Activated CD4-positive, alpha-beta T cell treated with anti-CD3 and anti-CD28 coated beads for 24 hours (primary cell): ENCODE measurements at places on chromosomes 5 and 9.

DNA sequence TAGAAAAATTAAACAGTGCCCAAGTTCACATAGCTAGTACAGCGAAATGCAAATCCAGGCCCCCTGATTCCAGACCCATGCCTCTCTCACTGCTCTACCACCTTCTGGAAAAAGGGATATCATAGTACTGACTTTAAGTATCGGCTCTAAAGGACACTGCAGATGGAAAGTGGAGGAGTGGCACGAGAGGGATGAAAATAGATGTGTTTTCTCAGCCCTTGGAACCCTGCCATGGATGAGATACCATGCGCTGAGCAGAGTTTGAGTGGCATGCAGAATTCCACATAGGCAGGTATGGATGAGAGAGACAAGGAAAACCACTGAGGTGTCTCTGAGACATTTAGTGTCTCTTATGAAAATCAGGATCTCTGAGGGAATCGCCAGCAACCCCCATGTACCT lies 18.8 kb downstream of the CKMT2 start:
- DNase-seq: no peak

- DNase-seq: no peak
These were observed 25.4 kb downstream of the OGN start for GRCh38 chr9:92378865-92379560.

GRCh38 chr5:143506836-143507552 lies 103.5 kb upstream of the NR3C1 start:
- DNase-seq: no peak

DNA sequence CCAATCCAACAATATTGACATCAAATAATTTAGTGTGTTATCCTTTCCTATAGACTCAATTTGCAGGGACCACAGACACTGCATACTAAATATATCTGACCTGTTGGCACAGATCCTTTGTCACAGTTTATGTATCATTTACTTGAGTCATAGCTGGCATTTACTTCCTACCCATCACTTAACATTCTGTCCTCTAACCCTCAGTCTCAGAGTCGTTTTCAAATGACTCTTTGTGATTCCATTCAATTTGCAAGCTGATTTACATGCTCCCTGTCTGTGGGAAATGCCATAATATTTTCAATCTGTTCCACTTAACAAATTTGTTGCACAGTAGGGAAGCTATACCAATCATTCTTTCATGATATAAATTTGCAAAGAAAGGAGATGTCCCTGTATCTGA lies 265.7 kb upstream of the EDIL3 start:
- DNase-seq: no peak

DNA sequence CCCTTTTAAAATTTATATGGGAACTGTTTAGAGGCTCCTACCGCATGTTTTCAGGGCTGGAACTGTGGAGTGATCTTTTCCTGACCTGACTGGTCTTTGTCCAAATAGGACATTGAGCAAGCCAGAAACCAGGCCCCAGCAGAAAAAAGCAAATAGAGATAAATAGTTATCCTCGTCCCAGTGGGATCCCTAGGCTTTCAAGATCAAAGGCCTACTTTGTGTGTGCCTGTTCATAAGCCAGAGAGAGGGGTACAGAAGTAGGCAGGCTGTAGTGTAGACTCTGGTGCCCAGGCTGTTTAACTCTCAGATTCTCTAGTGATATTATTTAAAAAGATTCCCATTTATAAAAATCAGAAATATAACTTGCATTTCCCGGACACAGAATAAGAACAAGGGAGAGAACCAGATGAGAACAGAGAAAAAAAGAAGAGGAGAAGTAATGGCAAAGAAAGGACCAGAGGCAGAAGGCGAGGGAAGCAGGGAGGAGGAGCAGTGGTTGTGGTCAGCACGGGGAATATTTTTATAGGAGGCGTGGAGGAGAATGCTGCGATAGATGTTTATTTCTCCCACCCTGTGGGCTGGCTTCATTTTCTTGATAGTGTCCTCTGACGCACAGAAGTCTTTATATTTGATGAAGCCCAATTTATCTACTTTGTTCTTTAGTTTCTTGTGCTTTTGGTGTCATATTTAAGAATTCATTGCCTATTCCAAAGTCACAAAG lies 101.2 kb downstream of the AOPEP start:
- DNase-seq: no peak

- no peak for DNase-seq
These were observed 2115.0 kb downstream of the MAT2B start for GRCh38 chr5:165620394-165620793.

- DNase-seq: no peak
These were observed 70.0 kb downstream of the GLDC start for GRCh38 chr9:6575324-6576034.

- DNase-seq: no peak
These were observed 232.1 kb upstream of the PIK3R1 start for GRCh38 chr5:67983251-67984110.

GRCh38 chr5:42715785-42716184 lies 40.8 kb upstream of the CCDC152 start:
- no peak for DNase-seq

GRCh38 chr9:8374471-8374870 lies 574.9 kb upstream of the DMAC1 start:
- DNase-seq: no peak

DNA sequence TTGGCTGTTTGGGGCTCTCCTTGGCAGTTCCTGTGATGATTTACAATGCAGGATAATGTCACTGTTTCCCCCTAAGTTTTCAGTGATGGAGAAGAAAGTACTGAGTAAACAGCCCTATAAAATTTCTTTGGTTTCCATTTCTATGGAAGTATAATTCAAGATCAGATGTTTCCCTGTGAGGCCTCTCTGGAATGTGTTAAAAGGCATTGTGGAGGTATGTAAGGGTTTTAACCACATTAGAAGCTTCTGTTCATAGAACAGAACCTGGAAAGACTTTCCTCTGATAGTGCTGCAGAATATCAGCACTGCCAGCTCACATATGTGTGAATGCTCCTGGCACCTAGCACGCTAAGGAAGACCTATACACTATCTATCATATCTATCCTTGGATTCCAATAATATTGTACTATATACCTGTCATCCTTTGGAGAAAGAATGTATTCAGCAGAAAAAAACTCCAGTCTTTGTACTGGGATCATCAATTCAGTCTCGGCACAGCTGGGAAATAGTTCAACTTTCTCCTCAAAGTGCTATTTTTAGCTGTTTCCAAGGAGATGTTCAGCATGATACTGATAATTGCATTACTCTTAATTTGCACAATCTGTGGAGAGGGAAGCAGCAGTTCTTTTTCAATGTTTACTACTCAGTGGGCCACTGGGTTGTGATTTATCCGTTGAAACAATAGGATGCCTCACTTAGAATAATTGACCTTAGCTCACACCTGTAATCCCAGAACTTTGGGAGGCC lies 21.9 kb downstream of the TTC1 start:
- no peak for DNase-seq

DNA sequence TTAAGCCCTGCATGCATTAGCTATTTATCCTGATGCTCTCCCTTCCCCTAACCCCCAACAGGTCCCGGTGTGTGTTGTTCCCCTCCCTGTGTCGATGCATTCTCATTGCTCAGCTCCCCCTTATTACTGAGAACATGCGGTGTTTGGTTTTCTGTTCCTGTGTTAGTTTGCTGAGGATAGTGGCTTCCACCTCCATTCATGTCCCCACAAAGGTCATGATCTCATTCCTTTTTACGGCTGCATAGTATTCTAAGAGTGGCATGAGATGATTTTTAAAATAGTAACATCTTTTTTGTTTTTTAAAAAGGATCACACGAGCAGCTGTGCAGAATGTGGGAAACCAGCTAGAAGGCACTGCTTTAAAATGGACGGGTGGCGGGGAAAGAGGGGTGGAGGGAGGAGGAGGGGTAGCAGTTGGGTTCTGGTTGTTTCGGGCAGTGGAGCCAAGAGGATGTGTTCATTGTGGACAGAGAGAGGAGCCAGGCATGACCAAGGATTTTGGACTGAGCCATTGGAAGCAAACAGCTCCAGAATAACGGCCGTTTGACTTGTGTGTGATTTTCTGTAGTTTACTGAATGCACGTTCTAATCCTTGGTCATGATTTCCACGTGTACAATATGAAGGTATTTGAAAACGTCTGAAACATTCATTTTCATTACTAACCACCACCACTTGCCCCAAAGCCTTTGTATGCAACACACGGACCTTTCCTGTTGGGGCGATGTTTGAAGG lies 1.7 kb upstream of the TENT4A start:
- DNase-seq: no peak

- no peak for DNase-seq
These were observed 37.4 kb downstream of the WWC1 start for GRCh38 chr5:168328814-168329213.

- DNase-seq: no peak
These were observed 71.4 kb upstream of the SMIM23 start for GRCh38 chr5:171714261-171714660.

DNA sequence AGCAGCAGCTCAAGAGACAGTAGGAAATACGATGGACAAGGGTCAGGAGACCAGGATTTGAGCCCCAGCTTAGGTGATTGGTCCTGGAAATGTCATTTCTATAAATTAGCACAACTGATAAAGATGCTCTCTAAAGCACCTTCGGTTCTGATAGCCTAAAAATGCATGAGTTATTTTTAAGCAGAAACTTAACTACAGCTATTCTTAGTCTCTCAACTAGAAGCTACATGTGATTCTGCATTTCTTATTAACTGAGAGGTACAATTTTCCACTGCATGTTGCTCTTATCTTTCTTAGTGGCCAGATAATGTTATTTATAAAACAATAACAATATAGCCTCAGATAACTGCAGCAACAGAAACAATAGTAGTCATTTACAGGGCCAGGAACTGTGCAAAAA lies 136.4 kb downstream of the GRIA1 start:
- DNase-seq: no peak

GRCh38 chr9:131799177-131799823 lies 59.4 kb upstream of the RAPGEF1 start:
- DNase-seq: peak; percentile 17

- no peak for DNase-seq
These were observed 23.5 kb downstream of the KLF9 start for GRCh38 chr9:70390933-70391341.

GRCh38 chr9:121284733-121285451 lies 16.9 kb downstream of the GSN start:
- DNase-seq: no peak

DNA sequence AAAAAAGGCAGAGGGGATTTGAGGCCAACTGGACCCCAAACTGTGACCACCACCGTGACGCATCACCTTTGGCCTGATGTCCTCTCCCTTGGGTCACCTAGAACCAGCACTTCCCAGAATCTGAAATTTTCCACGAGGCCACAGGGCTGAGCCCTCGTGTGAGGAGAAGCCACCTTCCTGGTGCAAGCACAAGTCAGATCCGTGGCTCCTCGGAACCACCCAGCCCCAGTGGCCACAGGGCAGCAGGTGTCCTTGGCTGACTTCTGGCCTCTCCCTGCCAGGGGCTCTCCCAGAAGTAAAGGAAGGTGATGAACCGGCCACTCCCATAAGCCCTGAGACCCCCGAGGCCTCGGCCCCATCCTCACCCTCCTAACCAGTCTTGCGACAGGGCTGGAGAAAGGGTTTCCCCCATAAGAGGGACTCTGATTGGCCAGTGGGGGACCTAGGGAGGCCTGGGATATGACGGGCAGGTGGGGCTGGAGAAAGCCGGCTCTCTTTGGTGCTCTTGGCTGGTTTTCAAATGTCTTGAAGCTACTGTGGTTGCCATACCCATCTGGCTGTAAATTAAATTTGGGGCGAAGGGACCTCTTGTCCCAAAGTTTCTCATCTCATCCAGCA lies 20.9 kb upstream of the HMCN2 start:
- DNase-seq: no peak

GRCh38 chr9:15231788-15232635 lies 75.0 kb downstream of the TTC39B start:
- peak; percentile 10 for DNase-seq

- no peak for DNase-seq
These were observed 89.1 kb downstream of the ACTL7B start for GRCh38 chr9:108766626-108767161.

DNA sequence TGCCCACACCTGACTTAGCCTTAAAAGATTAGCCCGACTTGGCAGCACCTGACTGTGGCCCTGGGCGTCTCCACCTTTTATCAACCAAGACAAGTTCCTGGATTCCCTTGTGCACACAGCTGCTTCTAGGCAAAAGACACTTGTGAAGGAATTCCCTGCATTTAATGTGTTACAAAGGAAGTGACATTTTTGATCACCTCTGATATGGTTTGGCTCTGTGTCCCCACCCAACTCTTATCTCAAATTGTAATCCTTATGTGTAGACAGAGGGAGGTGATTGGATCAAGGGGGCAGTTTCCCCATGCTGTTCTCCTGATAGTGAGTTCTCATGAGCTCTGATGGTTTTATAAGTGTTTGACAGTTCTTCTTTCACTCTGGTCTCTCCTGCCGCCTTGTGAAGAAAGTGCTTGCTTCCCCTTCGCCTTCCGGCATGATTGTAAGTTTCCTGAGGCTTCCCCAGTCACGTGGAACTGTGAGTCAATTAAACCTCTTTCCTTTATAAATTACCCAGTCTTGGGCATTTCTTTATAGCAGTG lies 2.6 kb upstream of the CPEB4 start:
- no peak for DNase-seq

DNA sequence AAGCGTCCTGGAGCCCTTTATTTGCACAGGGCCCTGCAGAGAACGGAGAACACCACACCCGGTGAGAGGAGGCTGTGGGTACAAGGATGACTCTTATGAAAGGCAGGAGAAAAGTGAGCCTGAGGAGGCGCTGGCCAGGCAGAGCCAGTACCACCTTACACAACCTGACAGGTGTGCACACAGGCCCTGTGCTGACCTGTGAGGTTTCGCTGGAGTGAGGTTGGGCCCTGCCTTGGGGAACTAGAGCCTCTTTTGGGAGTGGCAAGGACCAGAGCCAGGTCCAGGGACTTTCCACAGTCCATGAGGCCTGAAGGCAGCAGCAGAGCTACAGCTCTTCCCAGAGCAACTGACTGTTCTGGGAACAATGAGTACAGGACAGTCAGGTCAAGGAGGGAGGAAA lies 3.1 kb downstream of the SRD5A1 start:
- no peak for DNase-seq

DNA sequence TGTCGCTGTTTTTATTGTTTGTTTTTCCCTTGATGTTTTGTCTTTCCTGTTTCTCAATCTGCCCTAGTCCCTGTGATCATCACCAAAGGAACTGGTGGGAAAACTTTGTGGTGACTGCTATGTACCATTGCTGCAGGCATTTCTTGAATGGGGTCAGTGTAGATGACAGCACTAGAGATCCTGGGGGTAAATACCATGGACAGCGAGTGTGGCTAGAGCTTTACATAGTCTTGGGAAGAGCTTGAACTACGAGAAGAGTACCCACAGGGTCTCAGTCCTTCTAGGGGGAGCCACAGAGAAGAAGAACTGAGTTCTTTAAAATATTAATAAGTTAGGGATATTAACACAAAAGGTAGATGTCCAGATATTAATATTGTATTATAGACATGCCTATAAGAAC lies 138.8 kb downstream of the PAM start:
- no peak for DNase-seq

- DNase-seq: no peak
These were observed 79.2 kb upstream of the SLCO4C1 start for GRCh38 chr5:102375272-102375671.
